NCI-H524 treated with DMSO at 0.1 percent for 48 hours (cell line): ENCODE measurements at places on chromosomes 1 and 21.

DNA sequence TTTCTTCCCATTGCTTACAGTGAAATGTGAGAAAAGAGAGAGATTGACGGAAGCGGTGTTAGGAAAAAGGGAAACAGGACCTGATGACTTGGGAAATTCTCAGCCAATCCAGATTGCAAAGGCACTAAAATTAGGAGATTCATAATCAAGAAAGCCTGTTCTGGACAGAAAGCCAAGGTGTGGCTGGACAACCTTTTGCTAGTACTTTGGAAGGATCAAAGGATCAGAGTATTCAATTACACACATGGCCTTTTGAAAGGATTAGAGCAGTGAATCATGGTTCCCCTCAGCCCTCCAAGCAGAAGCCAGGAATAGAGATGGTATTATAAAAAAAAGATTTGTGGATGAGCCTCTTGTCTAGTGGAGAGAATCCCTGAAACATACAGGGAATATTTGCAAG lies 669.8 kb upstream of the ADAMTS5 start:
- DNase-seq, result peak; percentile 32

- DNase-seq, result no peak
Measured at GRCh38 chr1:14067711-14068110, 367.7 kb downstream of the PRDM2 start.

- DNase-seq, result no peak
Measured at GRCh38 chr1:40067851-40068250, 27.3 kb downstream of the CAP1 start.

- DNase-seq, result no peak
Measured at GRCh38 chr1:31667065-31667785, 22.5 kb upstream of the PEF1 start.

DNA sequence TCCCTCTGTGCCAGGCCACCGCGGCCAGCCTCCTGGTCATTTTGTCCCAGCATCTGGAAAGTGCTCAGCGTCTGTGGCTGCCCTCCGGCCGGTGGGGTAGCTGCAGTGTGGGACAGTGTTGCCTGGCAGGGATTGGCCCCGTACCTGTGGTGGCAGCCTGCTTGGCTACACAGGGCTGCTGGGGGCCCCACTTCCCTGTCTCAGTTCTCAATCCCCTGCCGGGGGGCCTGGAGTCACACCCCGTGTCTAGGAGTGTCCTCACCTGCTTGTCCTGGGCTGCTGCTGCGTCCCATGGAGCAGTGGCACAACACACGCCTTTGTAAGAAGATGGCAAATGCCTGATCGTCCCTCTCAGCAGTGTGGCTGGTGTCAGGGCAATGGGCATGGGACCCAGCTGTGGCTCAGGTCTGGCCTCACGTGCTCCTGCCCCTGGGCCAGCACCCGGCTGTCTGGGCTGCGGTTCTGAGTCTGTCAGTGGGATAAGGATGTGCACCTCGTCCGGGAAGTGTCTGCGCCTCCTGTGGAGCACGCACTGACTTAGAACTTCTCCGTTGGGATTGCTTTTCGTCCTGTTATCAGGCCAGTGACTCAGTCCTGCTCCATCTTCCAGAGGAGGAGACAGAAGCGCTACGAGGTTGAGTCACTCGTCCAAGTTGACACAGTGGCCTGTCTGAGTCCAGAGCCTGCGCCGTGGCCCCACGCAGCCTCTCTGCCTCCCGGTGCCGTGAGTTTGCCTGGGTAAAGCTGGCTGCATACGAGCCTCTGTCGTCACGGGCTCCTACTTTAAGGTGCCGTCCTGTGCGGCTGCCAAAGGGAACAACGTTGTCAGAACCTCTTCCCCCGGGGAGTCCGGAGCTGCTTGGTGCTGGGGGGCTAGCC lies 41.0 kb downstream of the CRYAA start:
- DNase-seq, result no peak

DNA sequence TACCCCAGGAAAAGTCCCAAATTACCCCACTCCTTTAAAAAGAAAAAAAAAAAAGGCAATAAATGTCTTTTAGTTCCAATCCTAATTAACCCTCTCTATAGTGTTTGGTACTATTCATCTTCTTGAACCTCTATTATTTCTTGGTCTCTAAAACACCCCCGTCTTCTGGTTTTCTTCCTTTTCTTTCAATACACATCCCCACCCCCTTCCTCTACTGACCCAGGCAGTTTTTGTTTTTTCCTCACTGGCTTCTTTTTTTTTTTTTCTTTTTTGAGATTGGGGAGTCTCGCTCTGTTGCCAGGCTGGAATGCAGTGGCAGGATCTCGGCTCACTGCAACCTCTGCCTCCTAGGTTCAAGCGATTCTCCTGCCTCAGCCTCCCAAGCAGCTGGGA lies 26.1 kb downstream of the EGLN1 start:
- no peak for DNase-seq

GRCh38 chr1:23796466-23797271 lies 3.9 kb downstream of the GALE start:
- no peak for DNase-seq

GRCh38 chr1:101055623-101056022 lies 30.0 kb upstream of the DPH5 start:
- no peak for DNase-seq

DNA sequence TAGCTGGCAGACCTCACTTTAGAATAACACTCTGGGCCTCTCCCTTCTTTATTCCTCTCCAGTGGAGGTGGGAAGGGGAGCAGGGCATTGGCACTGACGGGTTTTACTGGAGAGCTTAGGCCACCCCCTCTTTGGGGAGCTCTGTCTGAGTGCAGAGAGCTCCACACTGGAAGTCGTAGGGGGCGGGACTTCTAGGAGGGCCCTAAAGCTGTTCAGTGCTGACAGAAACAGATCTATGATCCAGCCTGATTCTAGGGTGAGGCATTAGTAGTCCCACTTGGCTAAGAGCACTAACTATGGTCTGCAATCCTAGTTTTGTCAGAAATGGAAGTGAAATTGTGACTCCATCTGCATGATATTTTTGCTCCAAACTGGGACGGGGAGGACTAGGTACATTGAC lies 138.7 kb downstream of the MIS18A start:
- no peak for DNase-seq

- no peak for DNase-seq
Measured at GRCh38 chr1:226082959-226083301, 20.4 kb downstream of the H3-3A start.

DNA sequence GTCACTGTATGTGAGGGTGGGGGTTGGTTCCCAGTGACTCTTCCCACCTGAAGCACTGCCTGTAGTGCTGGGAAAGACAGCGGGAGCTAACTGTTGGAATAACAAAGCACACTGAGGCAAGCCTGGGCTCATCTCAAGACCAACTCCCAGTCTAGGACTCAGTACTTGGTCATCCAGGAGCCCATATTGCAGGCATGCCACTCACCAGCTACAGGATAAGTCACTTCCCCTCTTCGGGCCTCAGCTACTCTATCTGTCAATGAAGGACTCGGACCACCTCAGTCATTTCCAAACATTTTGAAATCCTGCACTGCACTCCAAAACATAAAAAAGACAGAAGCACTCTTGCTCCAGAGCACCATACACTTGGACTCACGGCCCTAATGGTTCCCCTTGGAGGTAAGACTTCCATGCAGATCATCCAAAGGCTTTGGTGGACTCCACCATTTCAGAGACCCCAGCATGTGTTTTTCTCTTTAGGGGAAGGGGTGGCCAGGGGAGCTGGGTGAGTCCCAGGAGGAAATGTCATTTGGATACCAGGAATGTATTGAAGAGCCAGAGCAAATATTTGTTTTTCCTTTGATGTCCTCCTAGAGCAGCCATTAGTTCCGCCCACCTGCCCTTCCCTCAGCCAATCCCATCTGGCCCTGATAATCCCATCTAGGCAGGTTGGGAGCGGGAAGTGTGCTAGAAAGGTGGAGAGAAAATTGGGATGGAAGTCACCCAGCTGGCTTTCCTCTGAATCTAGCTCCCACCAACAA lies 3.1 kb downstream of the NUAK2 start:
- no peak for DNase-seq

DNA sequence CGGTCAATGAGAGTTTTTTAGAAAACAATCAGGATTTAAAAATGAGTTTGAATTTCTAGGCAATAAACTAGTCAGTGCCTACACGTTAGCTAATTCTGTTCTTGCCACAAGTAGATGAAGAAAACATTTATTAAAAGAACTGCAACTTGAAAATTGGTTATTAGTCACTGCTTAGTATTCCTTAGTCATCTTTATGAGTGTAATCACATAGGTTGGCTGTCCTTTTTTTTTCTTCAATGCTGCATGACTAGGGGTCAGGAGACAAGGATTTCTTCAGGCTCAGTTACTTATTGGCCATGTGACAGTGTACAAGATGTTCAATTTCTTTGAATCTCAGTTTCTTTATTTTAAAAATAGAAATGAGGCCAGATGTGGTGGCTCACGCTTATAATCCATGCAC lies 17.1 kb downstream of the SOAT1 start:
- no peak for DNase-seq

GRCh38 chr1:91844862-91845528 lies 41.0 kb downstream of the TGFBR3 start:
- no peak for DNase-seq

- DNase-seq, result no peak
Measured at GRCh38 chr1:150263549-150263948, 5.3 kb downstream of the APH1A start.

DNA sequence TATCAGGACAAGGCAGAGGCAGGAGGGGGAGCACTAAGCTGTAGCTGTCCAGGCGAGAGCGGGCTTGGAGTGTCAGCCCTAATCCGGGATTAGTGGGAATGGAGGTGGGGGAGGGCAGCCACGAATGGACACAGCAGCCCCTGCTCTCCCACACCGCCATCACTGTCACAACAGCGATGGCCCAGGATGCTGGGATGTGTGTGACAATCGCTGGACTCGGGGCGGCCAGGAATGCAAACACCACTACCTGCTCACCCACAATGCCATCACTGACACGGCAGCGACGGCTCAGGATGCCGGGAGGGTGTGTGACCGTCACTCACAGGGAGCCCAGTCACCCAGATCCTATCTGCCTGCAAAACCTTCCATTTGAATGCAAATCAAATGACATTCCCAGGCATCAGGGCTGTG lies 2.9 kb downstream of the C2CD2 start:
- no peak for DNase-seq

GRCh38 chr1:55714230-55714629 lies 499.1 kb upstream of the USP24 start:
- no peak for DNase-seq

DNA sequence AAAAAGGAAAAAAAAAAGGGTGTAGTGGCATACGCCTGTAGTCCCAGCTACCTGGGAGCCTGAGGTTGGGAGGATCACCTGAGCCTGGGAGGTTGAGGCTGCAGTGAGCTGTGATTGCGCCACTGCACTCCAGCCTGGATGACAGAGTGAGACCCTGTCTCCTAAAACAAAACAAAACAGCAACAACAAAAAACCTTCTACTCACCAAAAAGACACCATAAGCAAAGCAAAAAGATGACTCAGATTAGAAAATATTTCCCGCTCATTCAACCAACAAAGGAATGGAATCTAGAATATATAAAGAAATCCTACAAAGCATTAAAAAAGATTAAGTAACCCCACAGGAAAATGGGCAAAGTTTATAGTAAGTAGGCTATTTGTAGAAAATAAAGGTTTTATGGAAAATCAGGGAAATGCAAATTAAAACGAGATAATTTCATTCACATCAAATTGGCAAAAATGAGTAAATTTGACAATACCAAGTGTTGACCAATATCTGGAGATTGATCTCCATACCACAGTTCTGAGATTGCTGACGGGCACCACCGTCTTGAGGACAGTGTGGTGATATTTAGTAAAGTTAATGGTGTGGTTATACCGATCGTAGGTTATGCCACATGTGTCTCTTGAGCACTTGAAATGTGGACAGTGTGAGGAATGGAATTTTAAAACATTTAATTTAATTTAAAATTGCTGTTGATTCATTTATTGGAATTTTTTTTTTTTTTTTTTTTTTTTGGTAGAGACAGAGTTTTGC lies 54.0 kb downstream of the PIK3CD start:
- DNase-seq, result no peak

- DNase-seq, result no peak
Measured at GRCh38 chr1:17837233-17838030, 82.3 kb downstream of the ACTL8 start.

- no peak for DNase-seq
Measured at GRCh38 chr1:79694241-79694640, 687.7 kb upstream of the ADGRL4 start.

- no peak for DNase-seq
Measured at GRCh38 chr1:168161459-168161858, 17.3 kb upstream of the TIPRL start.

- DNase-seq, result no peak
Measured at GRCh38 chr1:184773762-184774320, 19.2 kb upstream of the EDEM3 start.

GRCh38 chr1:42806593-42806992 lies 10.3 kb upstream of the ERMAP start:
- DNase-seq, result no peak

DNA sequence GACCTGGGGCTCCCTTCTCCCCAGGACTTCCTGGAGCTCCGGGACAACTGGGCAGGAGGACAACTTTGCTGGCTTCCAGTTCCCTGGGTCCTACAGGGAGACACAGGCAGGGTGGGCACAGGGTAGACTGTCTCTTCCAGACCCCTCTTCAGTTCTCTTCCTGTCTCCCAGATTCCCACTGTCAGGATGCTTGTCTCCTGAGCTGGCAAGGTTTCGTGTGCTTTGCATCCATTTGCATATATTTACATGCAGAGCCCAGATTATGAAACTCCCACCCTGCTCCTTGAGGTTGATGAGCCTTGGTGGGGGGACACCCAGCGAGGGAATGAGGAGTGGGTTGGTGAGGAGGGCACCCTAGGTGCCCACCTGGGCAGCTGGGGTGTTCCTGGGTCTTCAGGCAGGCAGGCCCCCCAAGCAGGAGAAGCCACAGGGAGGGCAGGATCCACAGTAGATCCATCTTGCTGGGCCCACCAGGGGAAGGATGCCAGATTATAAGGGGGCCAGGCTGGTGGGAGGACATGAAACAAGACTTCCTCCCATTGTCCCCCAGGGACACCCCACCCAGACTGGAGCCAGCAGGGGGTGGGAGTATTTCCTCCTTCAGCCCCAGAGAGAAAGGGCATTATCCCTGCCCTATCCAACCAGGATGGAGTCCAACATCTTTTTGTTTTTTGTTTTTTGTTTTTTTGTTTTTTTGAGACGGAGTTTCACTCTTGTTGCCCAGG lies at the start of gene FCN3:
Gene FCN3, minus strand, starts transcription at position 463 of the 725 bp plus-strand sequence. Its CDS starts 6 bp downstream, at position 457.
- DNase-seq, result no peak

DNA sequence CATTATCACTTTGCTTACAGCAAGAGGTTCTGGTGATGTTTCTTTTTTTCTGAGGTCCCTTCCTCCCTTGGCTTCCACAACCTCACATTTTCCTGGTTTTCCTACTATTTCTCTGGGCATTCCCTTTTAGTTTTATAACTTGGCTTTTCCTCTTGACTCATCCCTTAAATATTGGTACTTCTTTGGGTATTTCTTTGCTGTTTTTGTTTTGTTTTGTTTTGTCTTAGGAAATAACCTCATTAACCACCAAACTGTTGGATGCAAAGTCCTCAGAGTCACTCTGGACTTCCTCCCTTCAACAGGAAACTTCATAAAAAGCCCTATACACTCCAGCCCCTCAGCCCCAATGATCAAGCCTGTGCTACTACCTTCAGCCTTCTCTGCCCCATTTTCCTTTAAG lies 211.1 kb downstream of the DUSP10 start:
- no peak for DNase-seq
